ENCODE measurements at places on chromosomes 6 and 20. TPM values are rescaled to one million over a fixed set of nuclear protein-coding genes. Genes with fewer than 3 reads are reported as not detected.

The PDE7B gene
- total RNA-seq = 0.69 TPM

The PTPRK gene
- total RNA-seq = 7.3 TPM

The DSP gene
- total RNA-seq = not detected

The LY86 gene
- total RNA-seq = 3.2 TPM

The FOXA2 gene
- 0.13 TPM for total RNA-seq

The GLP1R gene
- total RNA-seq = not detected

The MOG gene
- total RNA-seq = not detected

The MAP7 gene
- total RNA-seq = 0.57 TPM

DNA sequence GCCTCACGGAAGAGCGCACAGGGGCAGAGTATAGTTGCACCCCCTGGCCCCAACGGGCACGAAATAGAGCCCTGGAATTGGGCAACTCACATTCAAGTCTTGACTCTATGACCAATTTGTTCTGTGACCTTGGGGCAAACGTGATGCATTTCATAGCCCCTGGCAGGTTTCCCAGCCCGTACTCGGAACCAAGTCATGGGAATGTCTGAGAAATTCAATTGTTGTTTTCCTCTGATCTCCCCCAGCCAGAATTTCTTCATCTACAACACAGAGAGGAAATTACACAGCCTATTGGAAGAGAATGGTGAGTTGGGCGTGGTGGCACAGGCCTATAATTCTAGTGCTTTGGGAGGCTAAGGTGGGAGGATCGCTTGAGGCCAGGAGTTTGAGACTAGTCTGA lies 322.3 kb upstream of the SULF2 start:
- DNase-seq = no peak
- no peak overlapping the region for H3K4me3 ChIP-seq
- H3K4me1 ChIP-seq = no peaks in the 10 kb centered on the region
- no peaks in the 10 kb centered on the region for H3K36me3 ChIP-seq

DNA sequence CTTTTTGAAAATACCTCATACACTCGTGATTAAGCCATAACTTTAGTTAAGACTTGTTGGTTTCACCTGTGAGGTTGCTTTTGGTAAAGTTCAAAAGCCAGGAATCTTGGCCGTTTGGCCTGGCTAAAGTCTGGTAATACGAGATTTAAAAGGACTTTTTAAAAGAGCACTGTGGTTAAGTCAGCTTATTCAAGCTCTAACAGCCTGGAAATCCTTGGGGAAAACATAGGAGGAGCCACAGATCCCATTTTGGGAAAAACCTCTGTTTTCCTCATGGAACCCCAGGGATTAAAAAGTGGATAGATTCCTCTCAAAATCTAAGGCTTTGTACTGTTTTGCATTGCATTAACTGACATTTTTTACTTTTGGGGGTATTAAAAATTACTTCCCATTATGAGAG lies 13.7 kb upstream of the SLC22A16 start:
- H3K4me1 ChIP-seq = no peaks in the 10 kb centered on the region
- peaks cover 10% of the 10 kb centered on the region for H3K27me3 ChIP-seq
- DNase-seq = no peak
- no peaks in the 10 kb centered on the region for H3K36me3 ChIP-seq

DNA sequence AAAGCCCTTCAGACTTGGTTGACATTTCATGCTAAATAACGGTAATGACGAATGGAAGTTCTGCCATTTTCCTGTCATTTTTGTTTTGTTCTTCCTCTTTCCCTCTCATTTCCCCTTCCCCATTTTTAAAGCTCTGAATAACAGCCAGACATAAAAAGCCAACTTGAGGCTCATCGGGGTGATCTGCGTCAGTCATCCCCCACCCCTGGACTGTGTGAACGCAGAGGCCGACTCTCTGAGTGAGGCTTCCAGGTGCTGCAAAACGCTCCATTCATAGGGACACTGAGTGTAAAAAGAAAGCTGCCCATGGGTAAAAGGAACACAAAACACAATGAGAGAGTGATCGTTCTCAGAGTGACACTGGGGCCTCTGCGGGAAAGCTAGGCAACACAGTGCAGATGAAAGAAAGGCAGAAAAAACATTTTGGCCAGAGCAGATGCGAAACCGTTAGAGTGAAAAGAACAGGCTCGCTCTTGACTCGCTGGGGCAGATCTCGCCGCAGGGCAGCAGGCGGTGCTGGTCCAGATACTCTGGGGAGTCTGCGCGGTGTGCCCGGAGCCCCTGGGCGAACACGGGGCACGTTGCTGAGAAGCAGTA lies 684.8 kb downstream of the QKI start:
- peaks cover 7% of the 10 kb centered on the region for H3K27me3 ChIP-seq
- H3K4me3 ChIP-seq = no peak overlapping the region
- H3K27ac ChIP-seq = no peak overlapping the region
- H3K36me3 ChIP-seq = no peaks in the 10 kb centered on the region

GRCh38 chr6:129774697-129775447 lies 64.9 kb upstream of the ARHGAP18 start:
- peak; percentile 27 for DNase-seq
- peaks cover 3% of the 10 kb centered on the region for H3K27me3 ChIP-seq
- H3K27ac ChIP-seq = no peak overlapping the region
- no peaks in the 10 kb centered on the region for H3K4me1 ChIP-seq

DNA sequence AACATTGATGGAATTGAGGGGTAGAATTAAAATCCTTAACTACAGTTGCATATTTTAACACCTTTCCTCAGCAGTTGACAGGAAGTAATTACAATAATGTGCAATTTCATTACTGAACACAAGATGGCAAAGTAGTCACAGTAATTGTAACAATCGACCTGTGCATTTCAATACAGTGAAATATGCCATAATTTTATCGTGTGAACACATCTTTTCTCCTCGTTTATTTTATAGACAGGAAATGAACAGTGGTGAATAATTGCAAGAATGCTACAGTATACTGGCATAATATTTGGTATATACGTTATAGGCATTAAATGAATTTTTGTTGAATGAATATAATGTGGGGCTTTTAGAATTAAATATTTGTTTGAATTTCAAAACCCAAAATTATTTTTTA lies 25.0 kb downstream of the CYB5R4 start:
- no peak overlapping the region for H3K27ac ChIP-seq
- no peaks in the 10 kb centered on the region for H3K27me3 ChIP-seq
- H3K4me3 ChIP-seq = no peak overlapping the region
- no peaks in the 10 kb centered on the region for H3K36me3 ChIP-seq

- H3K4me3 ChIP-seq = no peak overlapping the region
- no peak for DNase-seq
- no peaks in the 10 kb centered on the region for H3K27me3 ChIP-seq
Measured at GRCh38 chr6:35154262-35154661, 13.1 kb upstream of the TCP11 start.

GRCh38 chr20:51077686-51078060 lies 54.8 kb upstream of the KCNG1 start:
- H3K4me3 ChIP-seq = no peak overlapping the region
- no peak for DNase-seq
- H3K27ac ChIP-seq = no peak overlapping the region

DNA sequence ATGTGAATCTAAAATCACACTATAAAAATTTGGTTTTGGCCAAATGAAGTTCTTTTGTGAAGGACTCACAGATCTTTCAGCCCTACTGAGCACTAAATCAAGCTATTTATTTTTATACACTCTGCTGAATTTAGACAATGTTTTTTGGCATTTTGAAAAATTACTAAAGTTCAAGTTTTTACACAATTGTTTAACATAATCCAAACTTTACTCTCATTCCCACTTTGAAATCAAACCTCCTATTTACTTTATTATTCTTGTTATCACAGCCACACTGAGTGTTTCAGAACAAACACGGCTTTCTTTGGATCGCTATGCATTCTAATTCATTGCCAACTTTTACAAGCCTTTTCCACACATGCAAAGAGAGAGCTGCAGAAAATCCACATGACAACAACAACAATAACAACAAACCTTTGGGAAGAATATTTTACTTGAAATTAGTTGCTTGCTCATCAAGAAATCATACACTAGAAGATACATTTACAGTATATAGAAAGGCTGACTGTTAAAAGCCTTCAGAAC lies 49.1 kb upstream of the TMEM30A start:
- H3K27ac ChIP-seq = no peak overlapping the region
- H3K4me3 ChIP-seq = no peak overlapping the region
- no peaks in the 10 kb centered on the region for H3K27me3 ChIP-seq
- no peaks in the 10 kb centered on the region for H3K4me1 ChIP-seq
- H3K36me3 ChIP-seq = no peaks in the 10 kb centered on the region

DNA sequence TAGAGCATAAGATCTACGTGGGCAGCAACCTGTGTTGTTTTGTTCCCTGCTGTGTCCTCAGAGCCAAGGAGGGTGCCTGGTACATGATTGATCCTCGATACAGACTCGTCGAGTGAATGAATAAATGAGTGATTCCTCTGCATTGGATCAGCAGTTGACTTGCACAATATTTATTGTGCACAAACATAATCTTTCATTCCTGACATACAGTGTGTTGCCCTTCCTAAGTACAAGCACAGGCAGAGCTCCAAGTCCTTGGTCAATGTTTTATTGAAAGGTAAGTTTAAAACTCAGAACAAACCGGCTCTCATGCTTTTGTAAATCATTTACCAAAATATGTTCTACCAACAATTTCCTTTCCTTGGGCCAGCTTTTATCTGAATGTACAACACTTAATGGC lies 57.4 kb downstream of the STMND1 start:
- no peak for DNase-seq
- no peaks in the 10 kb centered on the region for H3K27me3 ChIP-seq
- H3K4me1 ChIP-seq = no peaks in the 10 kb centered on the region

- peaks cover 40% of the 10 kb centered on the region for H3K4me1 ChIP-seq
- H3K27ac ChIP-seq = no peak overlapping the region
- no peak overlapping the region for H3K4me3 ChIP-seq
- H3K36me3 ChIP-seq = peaks cover 4% of the 10 kb centered on the region
- no peaks in the 10 kb centered on the region for H3K27me3 ChIP-seq
Measured at GRCh38 chr20:4817230-4817671, 95.5 kb downstream of the PRND start.

GRCh38 chr6:166036316-166037095 lies 131.1 kb downstream of the TBXT start:
- H3K36me3 ChIP-seq = no peaks in the 10 kb centered on the region
- no peak for DNase-seq
- H3K4me1 ChIP-seq = no peaks in the 10 kb centered on the region
- H3K4me3 ChIP-seq = no peak overlapping the region
- H3K27me3 ChIP-seq = no peaks in the 10 kb centered on the region
- H3K27ac ChIP-seq = no peak overlapping the region

DNA sequence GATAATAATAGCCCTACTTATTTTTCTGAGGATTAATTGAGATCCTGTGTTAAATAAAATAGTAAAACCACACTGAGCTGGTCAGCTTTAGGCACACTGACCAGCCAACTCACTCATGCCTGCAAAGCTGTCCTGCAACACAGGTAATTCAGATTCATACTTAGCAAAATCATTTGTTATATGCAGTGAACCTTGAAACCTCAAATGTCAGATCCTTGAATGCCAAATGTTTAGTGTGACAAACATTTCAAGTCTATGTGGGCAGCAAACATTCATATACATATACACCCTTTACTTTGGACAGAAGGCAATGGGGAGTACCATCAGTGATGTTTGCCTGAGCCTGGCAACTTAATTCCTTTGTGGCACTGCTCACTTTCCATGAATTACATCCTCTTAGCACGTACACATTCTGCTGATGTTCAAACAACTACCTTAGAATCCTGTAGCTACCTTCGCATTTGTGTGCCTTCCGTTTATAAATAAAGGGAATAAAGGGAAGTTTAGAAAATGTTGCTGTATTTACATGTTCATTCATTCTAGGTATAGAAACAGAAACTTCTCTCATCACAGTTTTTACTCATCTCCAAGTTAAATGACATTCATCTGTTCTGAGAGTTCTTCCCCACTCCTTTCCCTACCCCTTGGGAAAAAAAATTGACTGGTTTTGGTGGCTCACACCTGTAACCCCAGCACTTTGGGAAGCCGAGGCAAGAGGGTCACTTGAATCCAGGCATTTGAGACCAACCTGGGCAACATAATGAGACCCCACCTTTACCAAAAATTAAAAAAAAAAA lies 140.8 kb downstream of the ZFAND3 start:
- H3K27ac ChIP-seq = no peak overlapping the region
- H3K27me3 ChIP-seq = no peaks in the 10 kb centered on the region
- H3K4me1 ChIP-seq = peaks cover 17% of the 10 kb centered on the region
- DNase-seq = no peak
- no peaks in the 10 kb centered on the region for H3K36me3 ChIP-seq
- H3K4me3 ChIP-seq = no peak overlapping the region

- no peaks in the 10 kb centered on the region for H3K27me3 ChIP-seq
- H3K4me3 ChIP-seq = no peak overlapping the region
- peaks cover 9% of the 10 kb centered on the region for H3K4me1 ChIP-seq
- DNase-seq = no peak
Measured at GRCh38 chr6:108618623-108619152, 58.0 kb downstream of the FOXO3 start.

GRCh38 chr6:42158011-42158410 lies 15.2 kb upstream of the GUCA1A start:
- no peaks in the 10 kb centered on the region for H3K27me3 ChIP-seq
- DNase-seq = no peak
- no peak overlapping the region for H3K4me3 ChIP-seq
- no peaks in the 10 kb centered on the region for H3K4me1 ChIP-seq
- no peaks in the 10 kb centered on the region for H3K36me3 ChIP-seq

- no peaks in the 10 kb centered on the region for H3K36me3 ChIP-seq
- H3K27me3 ChIP-seq = no peaks in the 10 kb centered on the region
- peaks cover 38% of the 10 kb centered on the region for H3K4me1 ChIP-seq
- H3K4me3 ChIP-seq = no peak overlapping the region
- peak overlapping the region; percentile 79 for H3K27ac ChIP-seq
Measured at GRCh38 chr6:2861060-2861821, 19.6 kb upstream of the SERPINB1 start.

DNA sequence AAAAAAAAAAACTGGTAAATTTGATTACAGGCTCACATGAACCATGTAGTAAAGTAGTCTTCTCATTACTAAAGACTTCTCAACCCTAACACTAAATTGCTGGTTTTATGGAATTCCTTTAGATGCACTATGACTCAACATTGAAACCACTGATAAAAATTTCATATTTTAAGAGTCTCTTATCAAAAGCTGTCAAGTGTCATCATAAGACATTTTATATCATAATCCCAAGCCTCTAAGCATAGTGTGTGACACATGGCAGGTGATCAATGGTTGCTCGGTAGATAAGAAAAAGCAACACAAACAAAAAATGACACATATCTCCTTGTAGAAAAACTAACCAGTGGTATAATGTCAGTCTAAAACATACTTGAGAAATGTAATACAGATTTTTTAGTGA lies 258.4 kb downstream of the RNGTT start:
- no peaks in the 10 kb centered on the region for H3K36me3 ChIP-seq
- H3K27ac ChIP-seq = no peak overlapping the region
- no peaks in the 10 kb centered on the region for H3K27me3 ChIP-seq

- no peaks in the 10 kb centered on the region for H3K36me3 ChIP-seq
- no peak overlapping the region for H3K27ac ChIP-seq
- no peak for DNase-seq
Measured at GRCh38 chr20:46221256-46221833, 87.0 kb downstream of the CDH22 start.

GRCh38 chr6:49736017-49736508 lies 8.1 kb downstream of the CRISP3 start:
- H3K27ac ChIP-seq = no peak overlapping the region
- DNase-seq = no peak
- no peaks in the 10 kb centered on the region for H3K4me1 ChIP-seq
- no peaks in the 10 kb centered on the region for H3K36me3 ChIP-seq
- no peak overlapping the region for H3K4me3 ChIP-seq
- H3K27me3 ChIP-seq = no peaks in the 10 kb centered on the region
